ENCODE measurements at places on chromosomes 13 and 19.
A peak's percentile ranks its signal among the peaks of the same experiment; 100 is the strongest.

DNA sequence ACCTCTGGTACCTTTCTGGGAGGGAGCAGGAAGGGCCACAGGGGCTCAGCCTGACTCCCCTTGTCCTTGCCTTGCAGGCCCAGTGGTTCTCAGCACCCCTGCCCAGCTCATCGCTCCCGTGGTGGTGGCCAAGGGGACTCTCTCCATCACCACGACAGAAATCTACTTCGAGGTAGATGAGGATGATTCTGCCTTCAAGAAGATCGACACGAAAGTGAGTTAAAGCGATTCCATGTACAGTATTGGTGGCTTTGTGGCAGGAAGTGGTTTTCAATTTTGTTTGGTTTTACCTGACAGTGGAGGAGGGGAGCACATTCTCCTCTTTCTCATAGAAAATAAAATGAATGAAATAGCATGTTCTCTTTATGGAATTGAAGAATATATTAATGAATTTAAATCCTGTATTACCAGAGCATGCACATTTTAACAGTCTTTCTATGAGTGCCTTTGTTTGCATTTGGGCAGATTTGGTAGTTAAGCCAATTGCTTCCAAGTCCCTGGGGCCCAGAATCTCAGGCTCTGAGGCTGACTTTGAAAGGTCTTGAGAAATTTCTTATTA, 4.1 kb downstream of the MAB21L1 start:
- no peak for DNase-seq

DNA sequence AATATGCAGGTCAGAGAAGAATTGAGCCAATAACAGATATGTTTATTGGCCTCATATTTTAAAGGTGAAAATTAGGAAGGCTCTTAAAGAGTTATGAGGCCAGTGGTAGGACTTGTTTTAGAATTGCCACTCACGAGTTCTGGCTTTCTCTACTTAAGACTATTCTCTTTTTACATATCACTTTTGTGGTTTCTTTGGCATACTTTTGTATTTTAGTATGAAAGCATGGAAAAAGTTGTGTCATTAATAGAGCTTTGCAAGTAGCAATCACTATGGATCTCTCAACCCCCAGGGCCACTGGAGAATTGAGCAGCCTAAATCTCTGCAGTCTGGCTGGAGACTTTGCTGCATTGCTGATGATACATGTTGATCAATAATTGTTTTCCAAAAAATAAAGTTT, 64.6 kb upstream of the SOX21 start:
- no peak for DNase-seq

GRCh38 chr19:342801-343421, 1.7 kb downstream of the MIER2 start:
- peak; percentile 89 for DNase-seq

DNA sequence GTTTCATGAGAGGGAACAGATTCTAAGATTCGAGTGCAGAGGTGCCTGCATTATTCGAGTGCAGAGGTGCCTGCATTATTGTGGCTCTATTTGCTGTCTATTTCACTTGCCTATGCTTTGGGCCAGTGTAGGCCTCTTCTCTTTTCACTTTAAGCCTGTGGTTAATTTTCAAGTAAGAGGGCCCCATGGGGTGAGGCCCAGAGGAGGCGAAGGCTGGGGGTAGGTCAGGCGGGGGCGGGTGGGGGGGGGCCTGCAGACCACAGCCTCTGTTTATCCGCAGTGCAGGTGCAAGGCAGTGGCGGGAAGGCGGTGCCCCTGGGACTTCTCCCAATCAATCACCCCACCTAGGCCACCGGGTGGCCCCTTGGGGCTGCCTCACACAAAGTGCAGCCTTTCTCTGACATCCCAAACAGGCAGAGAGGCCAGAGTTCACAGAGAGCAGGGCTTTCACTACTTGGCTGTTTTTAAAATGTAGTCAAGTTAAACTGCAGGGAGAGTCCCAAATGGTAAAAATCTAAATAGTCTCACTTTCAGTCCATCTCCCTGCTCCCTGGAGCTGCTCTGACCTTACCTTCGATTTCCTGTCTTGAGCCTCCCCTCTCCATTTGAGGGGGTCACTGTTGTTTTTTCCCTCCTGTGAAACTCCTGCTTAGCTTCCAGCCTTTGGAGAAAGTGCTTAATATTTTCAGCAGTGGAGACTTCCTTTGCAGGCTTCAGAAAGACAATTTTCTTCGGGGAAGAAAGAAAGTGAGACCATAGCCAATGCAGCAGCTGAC, 249.0 kb downstream of the DLEU7 start:
- DNase-seq, result no peak

GRCh38 chr13:44140888-44141724, 232.5 kb upstream of the SERP2 start:
- DNase-seq, result peak; percentile 42

DNA sequence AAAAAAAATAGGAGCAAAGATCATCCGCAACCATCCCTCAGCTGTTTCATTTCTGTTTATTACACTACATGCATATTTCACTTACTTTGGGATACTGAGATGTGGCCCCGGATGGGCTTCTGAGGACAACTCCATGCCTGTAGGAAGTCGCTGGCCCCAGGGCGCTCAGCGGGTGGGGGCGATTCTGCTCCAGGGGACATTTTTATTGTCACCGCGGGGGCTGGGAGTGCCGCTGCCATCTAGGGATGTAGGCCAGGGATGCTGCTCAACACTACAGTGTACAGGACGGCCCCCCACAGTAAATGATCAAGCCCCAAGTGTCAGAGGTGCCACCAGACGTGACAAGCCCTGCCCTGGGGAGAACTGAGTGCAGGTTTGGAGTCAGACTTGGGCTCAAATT, 6.4 kb upstream of the BST2 start:
- no peak for DNase-seq

GRCh38 chr13:22061371-22061805, 390.5 kb downstream of the FGF9 start:
- DNase-seq, result no peak

DNA sequence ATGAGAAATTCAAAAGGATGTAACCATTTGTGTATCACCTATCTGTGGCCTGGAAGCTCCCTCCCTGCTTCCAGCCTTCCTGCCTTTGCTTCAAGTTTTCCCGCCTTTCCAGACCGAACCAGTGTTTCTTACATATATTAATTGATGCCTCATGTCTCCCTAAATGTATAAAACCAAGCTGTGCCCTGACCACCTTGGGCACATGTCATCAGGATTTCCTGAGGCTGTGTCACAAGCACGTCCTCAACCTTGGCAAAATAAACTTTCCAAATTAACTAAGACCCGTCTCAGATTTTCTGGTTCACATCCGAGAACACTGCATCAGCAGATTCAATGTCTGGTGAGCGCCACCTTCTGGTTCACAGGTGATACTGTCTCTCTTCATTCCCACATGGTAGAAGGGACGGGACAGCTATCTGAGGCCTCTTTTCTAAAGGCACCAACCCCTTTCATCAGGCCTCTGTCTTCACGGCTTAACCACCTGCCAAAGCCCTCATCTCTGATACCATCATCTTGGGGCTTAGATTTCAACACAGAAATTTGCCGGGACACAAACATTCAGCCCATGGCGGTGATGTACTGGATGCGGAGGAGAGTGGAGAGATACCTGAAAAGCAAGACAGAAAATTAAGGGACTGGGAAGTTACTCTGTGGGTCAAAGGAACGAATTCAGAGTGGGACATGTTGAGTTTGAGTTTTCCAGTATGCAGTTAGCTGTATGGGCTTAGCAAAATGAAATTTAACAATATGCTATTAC, 58.7 kb upstream of the PABPC3 start:
- DNase-seq, result peak; percentile 81
